ENCODE measurements at places on chromosomes 2 and 18.

DNA sequence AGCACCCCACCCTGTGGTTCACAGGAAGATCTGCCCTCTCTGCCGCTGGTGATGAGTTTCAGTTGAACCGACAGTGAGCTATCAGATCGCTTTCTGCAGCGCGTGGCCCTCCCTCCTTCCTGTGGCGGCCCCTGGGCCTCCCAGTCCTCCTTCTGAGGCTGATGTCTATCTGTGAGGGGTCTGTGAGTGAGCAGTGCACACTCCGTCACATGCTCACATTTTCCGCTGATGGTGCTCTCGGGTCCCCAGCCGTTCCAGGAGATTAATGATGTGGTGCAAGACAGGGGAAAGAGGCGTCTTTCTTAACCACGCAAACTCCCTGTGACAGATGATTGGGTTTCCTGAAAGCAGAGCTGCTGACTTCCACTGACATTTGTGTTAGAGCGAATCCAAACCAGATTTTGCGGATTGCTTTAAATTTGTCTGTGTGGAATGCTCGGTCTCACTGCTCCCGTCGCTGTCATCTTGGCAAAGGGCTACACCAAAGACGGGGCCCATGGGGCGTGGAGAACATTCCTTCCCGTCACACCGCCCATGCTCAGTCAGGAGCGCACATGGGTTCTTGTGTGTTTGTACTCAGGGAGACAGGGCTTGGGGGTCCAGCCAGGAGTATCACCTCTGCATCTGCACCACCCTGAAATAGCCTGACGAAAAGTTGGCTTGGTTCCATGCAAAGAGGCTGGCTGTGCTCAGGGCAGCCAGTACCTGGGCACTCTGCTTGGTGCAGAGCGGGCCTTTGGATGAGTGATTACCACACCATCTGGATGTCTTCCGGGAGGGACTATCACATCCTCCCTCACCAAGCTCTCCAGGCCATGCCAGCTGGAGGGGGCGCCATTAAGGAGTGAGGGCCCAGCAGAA lies 154.7 kb upstream of the HS6ST1 start:
- no peak for DNase-seq

DNA sequence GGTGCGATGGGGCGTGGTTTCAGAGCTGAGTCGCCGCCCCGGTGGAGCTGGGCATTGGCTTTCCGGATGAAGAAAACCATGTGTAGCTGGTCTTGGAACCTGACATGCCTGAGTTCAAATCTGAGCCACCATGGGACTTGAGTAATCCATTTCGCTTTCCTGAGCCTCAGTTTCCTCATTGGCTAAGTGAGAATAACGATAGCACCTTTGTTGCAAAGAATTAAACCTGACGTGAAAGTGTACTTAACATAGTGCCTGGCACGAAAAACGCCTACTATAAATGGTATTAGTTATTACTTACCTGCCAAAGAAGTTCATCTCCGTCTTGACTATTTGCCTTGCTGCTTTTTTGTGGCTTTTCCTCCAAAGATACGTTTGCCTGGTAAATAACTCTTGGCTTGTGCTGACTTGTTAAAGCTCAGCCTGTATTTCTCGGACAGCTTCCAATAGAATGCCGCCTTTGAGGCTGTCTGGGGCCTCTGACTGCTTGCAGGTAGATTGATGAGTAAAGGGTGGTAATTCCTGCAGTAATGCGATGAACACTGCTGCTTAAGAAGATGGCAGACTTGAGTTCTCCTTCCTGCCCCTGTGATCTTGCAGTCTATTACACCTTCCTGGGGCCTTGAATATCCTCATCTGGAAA lies 1.3 kb downstream of the CDCA7 start:
- DNase-seq = no peak

DNA sequence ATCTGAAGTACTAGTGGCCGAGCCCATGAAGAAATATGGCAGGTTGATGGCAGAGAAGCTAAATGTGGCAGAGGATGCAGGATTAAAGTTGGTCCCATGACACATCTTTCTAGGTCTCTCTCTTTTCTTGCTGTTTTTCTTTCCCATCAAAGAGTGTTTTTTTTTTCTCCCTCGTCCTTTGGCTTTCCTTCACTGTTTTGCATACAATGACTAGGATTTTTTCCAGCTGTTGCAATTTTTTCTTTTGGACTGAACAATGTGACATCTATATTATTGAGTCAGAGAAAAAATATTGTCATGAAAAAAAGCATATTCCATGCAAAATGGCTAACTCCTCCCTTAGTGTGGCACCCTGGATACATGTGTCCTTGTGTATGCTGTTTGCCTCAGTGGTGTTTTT lies 939.5 kb upstream of the FANCL start:
- no peak for DNase-seq

DNA sequence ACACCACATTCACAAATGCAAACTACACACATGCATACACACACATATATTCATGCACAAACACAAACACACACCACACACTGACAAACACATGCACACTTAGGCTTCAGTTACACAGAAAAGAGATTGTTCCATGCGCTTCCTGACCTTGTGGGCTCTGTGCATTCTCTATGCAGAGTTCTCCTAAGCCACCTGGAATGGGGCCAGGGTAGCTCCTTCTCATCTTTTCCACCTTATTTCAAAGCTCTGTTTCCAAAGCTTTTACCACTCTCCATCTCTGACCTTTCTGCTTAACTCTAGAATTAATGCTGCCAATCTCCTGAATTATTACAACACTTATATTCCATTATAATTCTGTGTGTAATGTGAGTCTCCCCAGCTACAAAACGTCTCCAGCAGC lies 522.3 kb upstream of the MYT1L start:
- DNase-seq = no peak

DNA sequence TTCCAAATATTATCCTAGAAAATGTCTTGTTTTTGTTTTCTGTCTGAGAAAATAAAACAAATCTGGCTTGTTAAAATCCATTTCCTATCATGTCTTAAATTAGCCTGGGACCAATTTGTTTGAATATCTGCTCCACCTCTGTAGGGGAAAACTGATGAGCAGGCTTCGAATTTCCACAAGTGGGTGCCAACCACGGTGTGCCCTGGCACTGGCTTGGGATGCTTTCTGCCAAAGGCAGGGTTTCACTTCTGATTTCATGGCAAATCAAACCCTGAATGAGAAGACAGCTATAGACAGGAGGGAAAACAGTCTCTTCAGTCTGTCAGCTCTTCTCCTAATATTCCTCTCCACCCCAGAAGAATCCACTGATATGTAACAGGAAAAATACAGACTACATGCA lies 33.7 kb upstream of the STAT4 start:
- DNase-seq = no peak

GRCh38 chr2:169693360-169693759 lies 845 bp downstream of the CFAP210 start:
- no peak for DNase-seq

DNA sequence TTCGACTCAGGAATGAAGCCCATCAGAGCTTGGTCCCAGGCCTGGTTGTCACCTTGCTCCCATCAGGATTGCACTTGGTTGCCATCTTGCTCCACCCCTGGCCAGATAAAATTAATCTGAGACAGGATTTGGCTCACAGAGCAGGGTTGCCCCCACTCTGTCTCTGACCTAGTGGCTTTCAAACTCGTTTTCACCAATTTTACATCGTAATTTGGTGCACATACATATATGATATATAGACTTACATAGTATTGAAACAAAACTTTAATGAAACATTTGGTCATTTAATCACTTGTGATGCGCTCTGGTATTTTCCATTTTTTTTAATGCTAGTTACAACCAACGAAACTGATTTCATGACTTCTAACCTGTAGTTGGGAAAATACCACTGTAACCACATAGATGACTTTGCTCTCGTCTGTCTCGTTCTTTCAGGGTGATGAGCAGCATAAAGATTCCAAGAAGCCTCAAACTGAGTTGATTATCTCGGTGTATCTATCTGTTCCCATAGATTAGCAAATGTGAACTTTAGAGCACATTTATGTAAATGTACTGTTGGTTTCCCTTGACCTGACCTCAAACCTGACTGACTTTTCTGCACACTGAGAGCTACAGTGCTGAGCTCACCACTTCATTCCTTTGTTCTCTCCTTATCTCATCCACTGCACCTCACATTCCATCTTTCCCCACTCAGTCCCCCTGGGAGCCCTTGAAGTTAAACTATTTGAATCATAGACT lies 30.5 kb upstream of the PLB1 start:
- peak; percentile 68 for DNase-seq

GRCh38 chr2:171837736-171838135 lies 56.3 kb downstream of the SLC25A12 start:
- DNase-seq = peak; percentile 29

DNA sequence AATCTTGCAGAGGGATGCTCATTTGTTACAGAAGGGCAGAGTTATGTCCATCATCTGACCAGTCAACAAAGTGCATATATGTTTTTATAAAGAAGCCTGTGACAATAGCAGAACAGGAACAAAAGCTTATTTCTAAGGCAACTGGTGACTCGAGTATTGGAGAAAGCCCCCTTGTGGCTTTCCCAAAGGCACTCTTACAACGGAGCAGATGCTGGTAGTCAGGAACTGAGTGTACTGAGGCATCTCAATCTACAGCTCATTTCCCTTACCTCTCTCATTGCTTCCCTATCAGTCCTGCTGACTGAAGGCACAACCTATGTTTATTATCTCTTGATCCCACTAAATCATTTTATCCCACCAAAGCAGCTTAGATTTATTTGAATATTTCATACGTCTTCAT lies 557.1 kb upstream of the CHAC2 start:
- DNase-seq = no peak

- DNase-seq = peak; percentile 58
Measured at GRCh38 chr2:217899231-217900009, 103.4 kb downstream of the TNS1 start.

- no peak for DNase-seq
Measured at GRCh38 chr2:903223-903900, 47.3 kb upstream of the SNTG2 start.

DNA sequence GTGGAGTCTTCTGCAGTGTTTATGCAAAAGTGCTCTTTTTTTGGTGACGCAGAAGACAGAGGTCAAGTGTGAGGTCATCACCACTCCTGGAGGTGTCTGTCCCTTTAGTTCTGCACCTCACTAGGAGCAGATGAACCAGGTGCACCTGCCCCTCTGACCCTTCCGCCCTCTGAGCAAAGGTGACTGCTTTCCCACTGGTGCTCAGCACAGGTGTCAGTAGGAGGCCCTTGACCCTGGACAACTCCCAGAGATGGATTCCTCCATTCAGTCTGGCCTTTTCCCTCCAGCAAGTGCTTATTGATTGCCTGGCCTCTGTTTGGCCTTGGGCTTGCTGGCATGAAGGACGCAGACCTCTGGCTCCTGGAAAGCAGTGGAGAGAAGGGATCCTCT lies 8.7 kb upstream of the SLC4A3 start:
- no peak for DNase-seq

GRCh38 chr2:55296393-55296792 lies 27.4 kb upstream of the MTIF2 start:
- DNase-seq = no peak

DNA sequence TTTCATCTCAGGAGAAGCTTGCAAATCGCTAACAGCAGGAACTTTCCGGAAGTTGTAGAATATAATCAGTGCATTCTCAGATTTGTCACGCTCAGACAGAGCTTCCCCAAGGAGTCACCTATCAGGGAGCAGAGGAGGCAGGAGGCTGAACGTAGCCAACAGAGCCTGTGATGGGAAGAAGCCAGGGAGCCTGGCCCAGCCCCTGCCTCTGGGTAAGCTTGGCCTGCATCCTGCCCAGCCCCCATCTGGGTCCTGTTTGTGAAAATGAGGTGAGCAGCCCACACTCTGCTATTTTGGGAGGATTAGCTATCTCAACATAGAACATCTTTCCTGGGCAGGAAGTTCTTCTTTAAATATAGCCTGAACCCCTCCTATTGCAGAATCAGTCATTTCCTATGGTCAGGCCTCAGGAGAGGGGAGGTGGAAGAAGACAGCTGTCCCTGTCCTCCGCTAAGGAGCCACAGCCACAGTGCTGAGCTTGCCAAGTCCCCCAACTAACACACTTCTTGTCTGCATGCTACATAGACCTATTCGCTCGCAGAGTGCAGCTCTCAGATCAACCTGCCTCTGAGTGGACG lies 19.2 kb upstream of the PKDCC start:
- DNase-seq = no peak

DNA sequence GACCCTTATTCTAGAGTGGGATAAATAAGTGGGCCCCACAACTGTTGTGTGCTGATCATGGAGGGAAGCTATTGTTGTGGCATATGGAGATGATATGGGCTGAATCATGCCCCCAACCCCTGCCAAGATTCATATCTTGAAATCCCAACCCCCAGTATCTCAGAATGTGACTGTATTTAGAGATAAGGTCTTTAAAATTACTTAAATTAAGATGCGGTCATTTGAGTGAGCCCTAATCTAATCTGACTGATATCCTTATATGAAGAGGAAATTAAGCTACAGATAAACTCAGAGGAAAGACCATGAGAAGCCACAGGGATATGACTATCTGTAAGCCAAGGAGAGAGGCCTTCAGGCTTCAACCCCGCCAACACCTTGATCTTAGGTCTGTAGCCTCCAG lies 188.3 kb upstream of the RND3 start:
- DNase-seq = no peak

DNA sequence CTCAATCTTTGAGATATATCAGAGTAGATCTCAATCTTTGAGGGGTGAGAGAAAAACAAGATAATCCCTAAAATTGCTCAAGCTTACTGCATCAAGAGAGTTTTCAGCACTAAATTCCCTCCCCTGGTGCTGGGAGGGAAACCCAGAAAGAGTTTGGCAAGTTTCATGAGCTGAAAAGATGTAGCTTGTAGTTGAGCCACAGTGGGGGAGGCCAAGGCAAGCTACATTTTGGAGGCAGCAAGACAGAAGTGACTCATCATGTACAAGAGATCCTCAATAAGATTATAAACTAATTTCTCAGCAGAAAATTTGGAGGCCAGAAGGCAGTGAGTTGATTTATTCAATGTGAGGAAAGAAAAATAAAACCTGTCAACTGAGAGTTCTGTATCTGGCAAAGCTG lies 308.2 kb downstream of the PIEZO2 start:
- DNase-seq = peak; percentile 58

All from NCI-H226 (cell line).